Endodermal cell (in vitro differentiated cells): ENCODE measurements at places on chromosomes 11 and 22. TPM values are rescaled to one million over a fixed set of nuclear protein-coding genes. Genes with fewer than 3 reads are reported as not detected.

DNA sequence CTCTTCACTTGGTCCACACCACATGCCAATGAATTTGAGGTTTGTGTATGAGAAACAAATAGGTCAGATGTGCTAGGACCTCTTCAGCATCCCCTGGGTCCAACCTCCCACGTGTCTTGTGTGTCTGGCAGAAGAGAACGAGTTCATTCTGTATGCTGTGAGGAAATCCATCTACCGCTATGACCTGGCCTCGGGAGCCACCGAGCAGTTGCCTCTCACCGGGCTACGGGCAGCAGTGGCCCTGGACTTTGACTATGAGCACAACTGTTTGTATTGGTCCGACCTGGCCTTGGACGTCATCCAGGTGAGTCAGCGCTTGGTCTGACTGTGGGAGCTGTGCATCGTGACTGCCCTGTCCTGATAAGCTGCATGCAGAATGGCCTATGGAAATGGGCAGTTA lies 101.0 kb upstream of the SORL1-AS1 start:
- DNase-seq = peak; percentile 20

- DNase-seq = no peak
Measured at GRCh38 chr11:86606270-86606835, 66.1 kb downstream of the ME3 start.

DNA sequence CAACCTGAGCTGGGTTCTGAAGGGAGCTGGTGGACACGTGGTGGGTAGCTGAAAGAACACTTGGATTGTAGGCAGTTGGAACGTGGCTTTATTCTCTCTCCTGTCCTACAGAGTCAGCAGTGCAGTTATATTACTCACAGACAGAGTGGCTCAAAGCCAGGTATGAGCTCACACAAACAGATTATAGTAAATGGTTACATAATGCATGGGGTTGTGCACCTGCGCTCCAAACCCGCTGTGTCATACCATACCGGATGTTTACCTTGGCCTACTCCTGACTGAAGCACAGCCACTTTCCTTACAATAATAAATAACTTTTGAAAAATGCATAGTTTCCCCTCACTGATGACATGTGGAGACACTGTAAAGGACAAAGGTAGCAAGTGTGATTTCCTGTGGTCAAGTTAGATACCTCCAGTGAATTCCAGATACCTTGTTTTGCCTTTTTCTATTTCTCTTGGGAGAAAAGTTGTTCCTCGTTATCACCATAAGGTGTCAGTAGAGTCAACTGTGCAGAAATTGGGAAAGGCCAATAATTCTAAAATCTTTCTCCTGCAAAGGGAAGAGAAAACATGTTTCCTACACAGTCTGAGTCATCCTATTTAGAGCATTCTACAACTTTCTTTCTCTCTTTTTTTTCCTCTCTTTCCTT lies 13.5 kb downstream of the MS4A6A start:
- DNase-seq = peak; percentile 65

- no peak for DNase-seq
Measured at GRCh38 chr11:72067676-72068075, 12.7 kb downstream of the NUMA1 start.

DNA sequence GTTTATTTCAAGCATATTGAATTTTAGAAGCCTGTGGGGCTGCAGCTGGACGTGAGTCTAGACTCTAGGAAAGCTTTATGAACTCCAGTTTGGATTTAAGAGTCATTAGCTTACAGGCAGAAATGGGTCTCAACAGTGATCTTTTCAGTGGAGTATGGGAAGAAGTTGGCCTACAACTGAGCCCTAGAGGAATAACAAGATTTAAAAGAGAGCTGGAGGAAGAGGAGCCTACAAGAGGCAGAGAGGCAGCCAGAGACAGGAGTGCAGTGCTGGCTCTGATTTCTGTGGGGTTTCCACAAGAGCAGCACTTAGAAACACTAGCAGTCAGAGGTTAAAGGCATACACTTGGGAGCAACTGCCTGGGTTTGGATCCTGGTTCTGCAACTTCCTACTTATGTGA lies 17.9 kb downstream of the APOL5 start:
- no peak for DNase-seq

GRCh38 chr11:70935006-70935768 lies 317.2 kb downstream of the SHANK2 start:
- no peak for DNase-seq

DNA sequence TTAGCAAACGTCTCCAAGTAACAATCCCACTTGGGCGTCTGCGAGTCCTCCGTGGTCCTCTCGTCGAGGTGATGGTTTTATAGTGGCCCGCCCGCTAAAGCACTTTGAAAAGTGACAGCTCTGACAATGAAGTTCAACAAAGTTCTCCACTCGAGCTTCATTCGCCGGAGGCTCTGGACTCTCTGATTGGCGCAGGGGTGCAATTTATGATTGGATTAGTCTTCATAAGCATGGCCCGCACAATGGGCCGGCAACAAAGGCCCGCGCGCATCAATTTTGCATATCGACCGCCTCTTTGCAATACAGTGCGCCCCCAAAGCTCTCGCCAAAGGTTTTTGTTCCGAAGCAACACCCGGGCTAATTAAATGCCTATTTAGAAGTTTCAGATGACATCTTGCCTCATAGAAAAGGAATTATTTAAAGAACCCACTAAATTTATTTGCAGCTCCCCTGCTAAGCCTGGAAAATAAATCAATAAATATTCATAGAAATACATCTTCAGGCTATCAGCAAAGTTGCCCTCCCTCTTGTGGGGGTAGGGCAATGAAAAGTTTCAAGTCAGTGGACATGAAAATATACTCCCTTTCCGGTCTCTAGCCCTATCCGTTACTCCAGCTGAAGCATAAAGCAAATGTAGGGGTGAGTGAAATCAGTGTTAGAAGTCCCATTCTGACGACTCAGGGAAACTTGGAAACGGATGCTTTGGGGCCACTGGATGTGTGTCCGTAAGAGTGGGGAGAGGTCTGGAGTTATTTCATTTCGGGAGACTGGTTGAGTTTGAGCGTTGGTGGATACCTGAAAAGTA lies at the start of gene DBX1:
Gene DBX1 (minus strand): TSS at position 51 of the 805 bp plus-strand sequence. CDS start 151 bp downstream, outside the sequence.
- DNase-seq = no peak

DNA sequence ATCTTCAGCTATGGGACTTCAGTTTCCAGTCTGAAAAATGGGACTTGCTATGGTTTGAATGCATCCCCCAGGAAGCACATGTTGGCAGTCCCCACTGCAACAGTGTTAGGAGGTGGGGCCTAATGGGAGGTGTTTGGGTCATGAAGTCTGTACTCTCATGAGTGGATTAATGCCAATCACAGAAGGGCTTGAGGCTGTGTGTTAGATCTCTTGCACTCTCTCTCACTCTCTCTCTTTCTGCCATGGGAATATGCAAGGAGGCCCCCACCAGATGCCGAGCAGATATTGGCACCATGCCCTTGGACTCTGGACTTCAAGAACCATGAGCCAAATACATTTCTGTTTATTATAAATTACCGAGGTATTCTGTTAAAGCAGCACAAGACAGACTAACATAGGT lies 7.8 kb upstream of the AP1B1 start:
- DNase-seq = peak; percentile 23

- DNase-seq = no peak
Measured at GRCh38 chr22:49418943-49419342, 408.7 kb downstream of the BRD1 start.

GRCh38 chr22:42248995-42249394 lies 21.5 kb downstream of the TCF20 start:
- no peak for DNase-seq

GRCh38 chr11:12906501-12906900 lies 102.6 kb upstream of the RASSF10 start:
- DNase-seq = no peak

DNA sequence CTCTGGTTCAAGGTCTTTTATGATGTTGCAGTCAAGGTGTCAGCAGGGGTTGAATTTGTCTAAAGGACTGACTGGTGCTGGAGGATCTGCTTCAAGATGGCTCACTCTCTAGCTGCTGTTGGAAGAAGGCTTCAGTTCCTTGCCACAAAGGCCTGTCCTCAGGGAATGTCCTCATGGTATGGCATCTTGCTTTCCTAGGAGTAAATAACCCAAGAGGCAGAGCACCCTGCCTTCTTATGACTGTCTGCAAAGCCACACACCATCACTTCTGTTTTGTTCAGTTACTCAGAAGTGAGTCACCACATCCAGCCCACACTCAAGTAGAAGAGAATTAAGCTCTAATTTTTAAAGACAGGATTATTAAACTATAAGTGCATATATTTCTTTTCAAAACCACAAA lies 45.2 kb downstream of the PLAAT5 start:
- DNase-seq = no peak

DNA sequence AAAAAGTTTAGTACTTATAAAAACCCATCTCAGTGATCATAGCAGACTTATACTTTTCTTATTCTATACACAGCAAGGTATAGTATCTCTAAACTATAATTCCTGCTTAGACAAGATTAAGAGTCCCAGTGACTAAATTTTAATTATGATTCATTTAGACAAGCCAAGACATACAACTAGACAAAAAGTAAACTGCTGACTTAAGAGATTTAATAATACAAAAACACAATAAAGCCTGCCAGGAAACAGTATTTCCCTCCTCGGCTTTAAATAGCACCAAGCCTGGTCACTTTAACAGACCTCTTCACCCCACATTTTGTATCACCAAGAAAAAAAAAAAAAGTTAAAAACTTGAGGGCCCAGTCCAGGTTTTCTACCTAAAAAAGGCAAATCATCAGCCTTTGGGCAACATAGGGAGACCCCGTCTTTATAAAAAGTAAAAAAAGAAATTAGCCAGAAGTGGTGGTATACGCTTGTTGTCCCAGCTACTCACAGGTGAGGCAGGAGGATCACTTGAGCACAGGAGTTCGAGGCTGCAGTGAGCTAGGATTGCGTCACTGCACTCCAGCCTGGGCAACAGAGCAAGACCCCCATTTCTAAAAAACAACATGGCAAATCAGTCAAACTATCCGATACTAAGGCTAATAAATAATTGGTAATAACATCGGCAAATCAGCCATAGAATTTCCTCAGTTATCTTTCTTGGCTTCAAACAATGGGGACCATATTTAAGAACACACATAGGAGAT lies 53.8 kb downstream of the SIK3 start:
- DNase-seq = no peak

- DNase-seq = no peak
Measured at GRCh38 chr22:31279821-31280505, 12.3 kb downstream of the PIK3IP1 start.

GRCh38 chr11:8100158-8100557 lies 19.1 kb downstream of the TUB start:
- no peak for DNase-seq

GRCh38 chr11:21710809-21711208 lies 482.1 kb upstream of the ANO5 start:
- DNase-seq = no peak

- DNase-seq = peak; percentile 83
Measured at GRCh38 chr11:134449713-134450112, 37.7 kb upstream of the B3GAT1 start.

- DNase-seq = no peak
Measured at GRCh38 chr11:67588136-67588503, 4.5 kb downstream of the GSTP1 start.

- DNase-seq = peak; percentile 68
Measured at GRCh38 chr22:32794449-32795213, 6.9 kb upstream of the TIMP3 start.

GRCh38 chr11:132114185-132114584 lies 743.8 kb downstream of the NTM start:
- peak; percentile 90 for DNase-seq

GRCh38 chr11:58059007-58059350 lies 28.2 kb downstream of the OR6Q1 start:
- peak; percentile 70 for DNase-seq

DNA sequence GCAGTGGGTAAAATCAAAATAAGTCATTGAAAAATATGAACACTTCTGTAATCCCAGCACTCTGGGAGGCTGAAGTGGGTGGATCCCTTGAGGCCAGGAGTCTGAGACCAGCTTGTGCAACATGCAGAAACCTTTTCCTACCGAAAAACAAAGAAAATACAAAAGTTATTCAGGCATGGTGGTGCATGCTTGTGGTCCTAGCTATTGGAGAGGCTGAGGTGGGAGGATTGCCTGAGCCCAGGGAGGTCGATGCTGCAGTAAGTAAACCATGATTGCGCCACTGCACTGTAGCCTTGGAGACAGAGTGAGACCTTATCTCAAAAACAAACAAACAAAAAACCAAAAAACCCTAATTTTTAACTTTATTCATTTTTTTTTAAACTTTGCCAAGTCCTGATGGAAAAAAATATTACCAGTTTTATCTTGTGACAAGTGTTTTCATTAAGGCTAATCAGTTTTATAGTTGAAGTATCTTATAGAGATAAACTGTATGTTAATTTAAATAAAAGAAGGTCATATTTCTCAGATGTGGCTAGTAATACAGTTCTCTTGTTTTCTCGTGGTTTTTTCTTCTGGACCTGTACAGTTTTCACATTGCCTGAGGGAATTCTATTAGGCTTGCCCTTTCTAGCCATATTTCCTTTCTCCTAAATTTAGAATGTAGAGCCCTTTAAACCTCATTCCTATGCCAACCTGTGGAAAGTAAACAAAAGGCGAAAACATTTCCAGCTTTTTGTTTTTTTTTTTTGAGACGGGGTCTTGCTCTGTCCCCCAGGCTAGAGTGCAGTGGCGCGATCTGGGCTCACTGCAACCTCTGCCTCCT lies 9.4 kb downstream of the HIPK3 start:
- no peak for DNase-seq

- no peak for DNase-seq
Measured at GRCh38 chr11:5246772-5247471, 2.7 kb downstream of the HBG1 start.

DNA sequence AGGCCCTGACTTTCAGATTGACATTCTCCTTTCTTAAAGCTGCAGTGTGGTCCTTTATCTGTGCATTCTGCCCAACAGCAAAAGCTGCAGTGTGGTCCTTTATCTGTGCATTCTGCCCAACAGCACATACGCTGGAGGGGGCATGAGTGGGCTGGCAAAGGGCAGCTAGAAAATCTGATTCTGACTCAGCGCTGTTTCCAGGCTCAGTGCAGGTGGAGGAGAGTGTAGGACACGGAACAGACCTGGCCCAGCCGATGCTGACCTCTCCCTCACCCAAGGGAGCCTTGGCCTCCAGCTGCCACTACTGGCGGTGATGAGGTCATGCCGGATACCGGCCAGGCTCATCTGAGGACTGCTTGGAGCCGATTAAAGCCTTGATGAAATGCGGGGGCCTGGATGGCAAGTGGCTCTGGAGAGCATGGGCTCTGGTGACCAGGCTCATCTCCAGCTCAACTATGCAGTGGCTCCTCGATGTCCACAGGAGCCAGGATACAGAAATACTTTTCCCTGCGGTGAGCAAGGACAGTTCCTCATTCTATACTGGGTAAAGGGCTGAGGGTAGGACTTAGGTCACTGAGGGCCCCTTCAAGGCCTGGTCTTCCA lies 84.6 kb downstream of the CLPB start:
- no peak for DNase-seq

The OR52E8 gene
- not detected in 2 replicates for total RNA-seq

The IGSF9B gene
- 22.7 and 23.0 TPM in 2 replicates for total RNA-seq

The CALCA gene
- total RNA-seq = not detected in 3 replicates

The FGF19 gene
- total RNA-seq = 0.40 to 0.66 TPM (median 0.61 TPM) in 3 replicates

The RFPL1 gene
- 0.35 TPM in 1 of 3 replicates, not detected in the others for total RNA-seq

The OR51E2 gene
- total RNA-seq = not detected in 3 replicates

The ALX4 gene
- total RNA-seq = not detected in 2 replicates

The MMP3 gene
- not detected in 2 replicates for total RNA-seq

The BUD13 gene
- 19.6 to 31.0 TPM (median 29.1 TPM) in 3 replicates for total RNA-seq

The FAU gene
- total RNA-seq = 718 to 802 TPM (median 779 TPM) in 3 replicates

The GATD1 gene
- total RNA-seq = 55.0 and 57.2 TPM in 2 replicates

The TRIM48 gene
- not detected in 2 replicates for total RNA-seq

The HEPHL1 gene
- total RNA-seq = not detected in 2 replicates

The PTPRCAP gene
- 1.2 and 2.1 TPM in 2 replicates for total RNA-seq

The CNTF gene
- total RNA-seq = 0.73 to 2.8 TPM (median 1.7 TPM) in 3 replicates
